ENCODE measurements at places on chromosomes 6 and 20. TPM values are rescaled to one million over a fixed set of nuclear protein-coding genes. Genes with fewer than 3 reads are reported as not detected.

LST1 gene
- not detected for polyA plus RNA-seq

SLC22A3 gene
- polyA plus RNA-seq = 1.8 TPM

PRR18 gene
- not detected for polyA plus RNA-seq

REM1 gene
- not detected for polyA plus RNA-seq

LRP11 gene
- 26.4 TPM for polyA plus RNA-seq

STK35 gene
- 6.5 TPM for polyA plus RNA-seq

MOG gene
- not detected for polyA plus RNA-seq

TMEM170B gene
- 0.08 TPM for polyA plus RNA-seq

FAM162B gene
- polyA plus RNA-seq = not detected

- peaks cover 8% of the 10 kb centered on the region for H3K36me3 ChIP-seq
- DNase-seq = no peak
- H3K27ac ChIP-seq = no peak overlapping the region
- H3K4me3 ChIP-seq = no peak overlapping the region
- H3K4me1 ChIP-seq = no peaks in the 10 kb centered on the region
These were observed 50.0 kb downstream of the TAF4 start for GRCh38 chr20:62015540-62016288.

- no peak overlapping the region for H3K27ac ChIP-seq
- no peaks in the 10 kb centered on the region for H3K36me3 ChIP-seq
- H3K27me3 ChIP-seq = no peaks in the 10 kb centered on the region
- H3K4me3 ChIP-seq = no peak overlapping the region
- no peaks in the 10 kb centered on the region for H3K4me1 ChIP-seq
These were observed 16.6 kb downstream of the DNAAF9 start for GRCh38 chr20:3390759-3391425.

DNA sequence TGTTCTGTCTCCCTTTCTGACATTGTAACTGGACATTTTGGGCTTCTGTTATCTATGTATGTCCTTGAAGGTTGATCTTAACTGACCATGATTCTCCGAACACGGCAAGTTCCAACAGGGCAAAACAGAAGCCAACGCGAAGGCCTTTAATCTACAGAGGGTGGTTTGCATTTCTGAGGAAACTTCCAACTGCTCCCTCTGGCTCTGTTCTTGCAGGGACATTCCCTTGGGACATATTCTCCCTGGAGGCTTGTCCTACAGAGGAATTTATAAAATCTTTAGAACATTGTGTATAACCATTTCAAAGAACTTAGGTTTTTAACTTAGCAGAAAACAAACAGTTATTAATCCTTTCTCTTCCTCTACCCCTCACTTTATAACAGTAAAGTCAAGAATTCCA is 189.0 kb upstream of the CDYL start:
- no peaks in the 10 kb centered on the region for H3K36me3 ChIP-seq
- H3K27ac ChIP-seq = no peak overlapping the region
- no peak for DNase-seq
- H3K4me3 ChIP-seq = no peak overlapping the region
- no peaks in the 10 kb centered on the region for H3K27me3 ChIP-seq

DNA sequence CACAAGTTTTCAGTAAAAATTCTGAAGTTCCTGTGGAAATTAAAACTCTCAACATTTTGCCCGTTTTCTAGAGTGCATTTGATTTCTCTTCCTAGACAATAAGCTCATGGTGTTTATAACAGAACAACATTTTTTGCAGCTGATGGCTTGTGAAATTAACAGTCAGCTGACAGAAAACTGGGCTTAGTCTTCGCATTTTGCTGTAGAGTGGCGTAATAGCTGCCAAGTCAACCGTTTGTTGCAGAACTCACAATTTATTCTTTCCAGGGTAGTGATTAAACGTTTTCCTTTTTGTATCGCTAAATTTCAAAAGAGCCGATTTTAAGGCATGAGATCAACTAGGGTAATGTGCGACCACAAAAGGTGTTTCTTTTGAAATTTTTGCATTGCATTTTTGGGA is 1.4 kb downstream of the SPO11 start:
- H3K4me1 ChIP-seq = peaks cover 13% of the 10 kb centered on the region
- DNase-seq = no peak
- no peak overlapping the region for H3K4me3 ChIP-seq

DNA sequence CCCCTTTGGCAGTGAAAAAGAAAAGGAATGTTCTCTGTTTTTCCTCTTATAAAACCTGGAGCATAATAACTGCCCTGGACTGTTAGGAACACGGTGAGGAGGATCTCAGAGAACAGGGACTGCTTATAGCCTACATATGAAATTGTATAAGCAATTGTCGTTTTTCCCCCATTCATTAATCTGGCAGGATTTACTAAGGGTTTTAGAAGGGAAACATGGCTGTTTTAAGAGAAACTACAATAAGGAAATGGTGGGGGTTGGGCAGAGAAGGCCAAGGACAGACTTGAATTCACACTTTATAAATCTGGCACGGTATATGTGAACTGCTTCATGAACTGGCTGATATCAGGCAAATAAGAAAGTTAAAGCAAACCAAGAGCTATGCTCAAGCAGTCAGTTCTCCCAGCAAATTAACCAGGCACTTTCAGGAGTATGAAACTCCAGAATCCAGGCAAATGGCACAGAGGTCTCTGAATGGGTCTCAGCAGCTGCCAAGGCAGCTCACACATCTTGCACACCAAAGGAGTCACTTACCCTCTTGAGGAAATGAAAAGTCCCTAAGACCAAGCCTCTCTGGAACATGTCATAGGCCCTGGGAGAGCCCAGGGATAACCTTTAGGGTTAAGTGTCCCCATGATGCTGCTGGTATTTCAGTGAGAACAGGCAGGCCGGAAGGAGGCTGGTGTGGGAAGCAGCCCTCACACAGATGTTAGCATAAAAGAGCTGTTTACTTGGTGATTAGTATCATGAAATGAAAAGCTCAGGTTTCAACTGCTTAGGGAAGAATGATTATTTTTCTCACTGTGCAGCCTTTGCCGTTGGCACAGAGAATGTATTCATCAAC is 260.5 kb upstream of the MARCKS start:
- no peak for DNase-seq
- no peak overlapping the region for H3K4me3 ChIP-seq
- H3K36me3 ChIP-seq = no peaks in the 10 kb centered on the region
- H3K27ac ChIP-seq = no peak overlapping the region
- no peaks in the 10 kb centered on the region for H3K27me3 ChIP-seq

DNA sequence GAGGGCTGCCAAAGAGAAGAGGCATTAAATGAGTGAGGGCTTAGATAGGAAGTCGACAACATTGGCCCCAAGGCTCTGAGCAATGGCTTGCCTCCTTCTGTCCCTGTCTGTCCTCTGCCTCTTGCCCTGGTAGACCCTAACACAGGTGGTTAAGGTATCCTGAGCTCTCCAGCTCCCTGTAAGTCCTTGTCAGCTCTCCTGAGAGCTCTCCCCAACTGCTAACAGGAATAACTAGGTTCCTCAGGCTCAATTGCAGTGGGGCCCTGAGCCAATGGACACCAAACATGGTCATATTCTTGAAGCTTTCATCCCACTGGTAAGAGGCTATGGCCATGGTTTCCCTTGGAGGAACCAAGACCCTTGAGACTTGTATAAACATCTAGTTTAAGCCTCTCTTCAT is 5.0 kb upstream of the CPNE1 start:
- peaks cover 22% of the 10 kb centered on the region for H3K36me3 ChIP-seq
- H3K27me3 ChIP-seq = no peaks in the 10 kb centered on the region
- DNase-seq = no peak
- no peak overlapping the region for H3K4me3 ChIP-seq
- H3K4me1 ChIP-seq = peaks cover 2% of the 10 kb centered on the region
- no peak overlapping the region for H3K27ac ChIP-seq

- no peak overlapping the region for H3K4me3 ChIP-seq
- H3K27me3 ChIP-seq = no peaks in the 10 kb centered on the region
- H3K36me3 ChIP-seq = no peaks in the 10 kb centered on the region
- no peak for DNase-seq
- H3K4me1 ChIP-seq = no peaks in the 10 kb centered on the region
These were observed 131.3 kb upstream of the OGFRL1 start for GRCh38 chr6:71157345-71157744.

GRCh38 chr6:100099189-100100074 is 105.4 kb upstream of the MCHR2 start:
- no peaks in the 10 kb centered on the region for H3K4me1 ChIP-seq
- H3K27ac ChIP-seq = no peak overlapping the region
- H3K36me3 ChIP-seq = no peaks in the 10 kb centered on the region
- H3K4me3 ChIP-seq = no peak overlapping the region

- no peak overlapping the region for H3K4me3 ChIP-seq
- no peak for DNase-seq
- no peak overlapping the region for H3K27ac ChIP-seq
- H3K4me1 ChIP-seq = peaks cover 34% of the 10 kb centered on the region
- H3K27me3 ChIP-seq = no peaks in the 10 kb centered on the region
- no peaks in the 10 kb centered on the region for H3K36me3 ChIP-seq
These were observed 62.5 kb upstream of the CDH4 start for GRCh38 chr20:61189534-61189933.

DNA sequence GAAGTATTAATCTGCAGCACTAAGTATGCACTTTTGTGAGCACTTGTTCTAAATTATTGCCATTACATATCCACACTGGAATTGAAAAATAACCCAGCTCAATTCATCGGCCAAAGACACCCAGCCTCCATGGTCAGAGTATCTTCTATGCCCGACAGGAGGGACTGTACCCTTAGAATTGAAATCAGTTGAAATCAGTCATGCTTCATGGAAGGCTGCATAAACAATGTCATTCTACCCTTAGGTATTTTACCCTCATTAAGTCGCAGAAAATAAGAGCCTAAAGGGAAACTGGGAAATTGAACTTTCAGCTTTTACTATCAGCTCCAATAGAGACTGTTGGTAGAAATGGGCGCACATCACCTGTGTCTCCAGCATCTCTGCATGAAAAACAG is 2.9 kb upstream of the RAMACL start:
- DNase-seq = no peak
- no peaks in the 10 kb centered on the region for H3K36me3 ChIP-seq
- H3K27ac ChIP-seq = no peak overlapping the region
- H3K4me1 ChIP-seq = no peaks in the 10 kb centered on the region
- no peak overlapping the region for H3K4me3 ChIP-seq

DNA sequence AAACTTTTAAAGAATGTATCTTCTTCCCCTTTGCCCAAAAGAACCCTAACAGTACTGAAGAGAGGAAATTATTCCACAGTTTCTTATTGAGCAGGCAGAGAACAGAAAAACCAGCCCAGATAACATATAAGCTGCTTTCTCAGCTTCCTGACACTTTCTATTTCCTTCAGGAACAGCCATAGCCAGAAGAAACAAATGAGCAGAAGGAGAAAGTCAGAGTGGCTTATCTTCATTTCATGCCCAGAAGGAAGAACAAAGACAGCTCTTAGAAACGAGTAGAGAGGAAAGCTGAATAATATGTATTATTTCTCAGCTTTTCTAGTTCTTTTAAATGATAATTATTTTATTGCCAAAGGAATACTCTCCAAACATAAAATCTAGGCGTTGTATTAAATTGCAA is 793.7 kb downstream of the GRIK2 start:
- H3K4me1 ChIP-seq = no peaks in the 10 kb centered on the region
- no peaks in the 10 kb centered on the region for H3K36me3 ChIP-seq
- no peak for DNase-seq
- H3K27me3 ChIP-seq = no peaks in the 10 kb centered on the region
- no peak overlapping the region for H3K4me3 ChIP-seq
- H3K27ac ChIP-seq = no peak overlapping the region

DNA sequence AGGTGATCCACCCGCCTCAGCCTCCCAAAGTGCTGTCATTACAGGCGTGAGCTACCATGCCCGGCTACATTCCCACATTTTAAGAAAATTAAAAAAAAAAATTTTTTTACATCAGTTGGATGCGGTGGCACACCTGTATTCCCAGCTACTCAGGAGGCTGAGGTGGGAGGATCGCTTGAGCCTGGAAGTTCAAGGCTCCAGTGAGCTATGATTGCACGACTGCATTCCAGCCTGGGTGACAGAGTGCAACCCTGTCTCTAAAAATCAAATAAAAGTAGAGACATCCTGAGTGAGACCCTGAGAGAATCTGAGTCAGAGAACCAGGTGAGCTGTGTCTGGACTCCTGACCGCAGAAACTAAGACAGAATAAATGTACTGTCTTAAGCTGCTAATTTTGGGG is 38.8 kb downstream of the PIM1 start:
- H3K27me3 ChIP-seq = no peaks in the 10 kb centered on the region
- no peaks in the 10 kb centered on the region for H3K36me3 ChIP-seq
- peaks cover 4% of the 10 kb centered on the region for H3K4me1 ChIP-seq
- no peak overlapping the region for H3K27ac ChIP-seq
- DNase-seq = no peak
- no peak overlapping the region for H3K4me3 ChIP-seq

DNA sequence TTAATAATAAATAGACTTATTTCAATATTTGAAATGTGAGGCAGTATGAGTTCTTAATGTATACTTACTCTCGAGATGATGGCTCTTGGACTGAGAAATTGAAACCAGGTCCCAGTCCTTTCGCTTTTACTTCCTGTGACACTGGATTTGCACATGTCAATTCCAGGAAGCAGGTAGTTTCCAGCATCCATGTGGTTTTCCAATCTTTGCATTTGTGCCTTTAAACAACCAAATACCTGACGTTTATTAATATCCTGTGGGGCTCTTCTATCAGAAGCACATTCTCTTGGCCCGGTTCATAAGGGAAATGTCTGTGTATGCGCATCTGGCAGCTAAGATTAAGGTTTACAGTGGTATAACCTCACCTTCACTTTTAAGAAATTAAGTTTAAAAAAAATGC is 13.1 kb downstream of the UTRN start:
- H3K36me3 ChIP-seq = peaks cover 2% of the 10 kb centered on the region
- H3K27me3 ChIP-seq = no peaks in the 10 kb centered on the region
- DNase-seq = no peak
- peaks cover 16% of the 10 kb centered on the region for H3K4me1 ChIP-seq
- H3K27ac ChIP-seq = no peak overlapping the region

- H3K27me3 ChIP-seq = no peaks in the 10 kb centered on the region
- H3K36me3 ChIP-seq = no peaks in the 10 kb centered on the region
These were observed 350.7 kb downstream of the LAMA2 start for GRCh38 chr6:129233458-129234134.

DNA sequence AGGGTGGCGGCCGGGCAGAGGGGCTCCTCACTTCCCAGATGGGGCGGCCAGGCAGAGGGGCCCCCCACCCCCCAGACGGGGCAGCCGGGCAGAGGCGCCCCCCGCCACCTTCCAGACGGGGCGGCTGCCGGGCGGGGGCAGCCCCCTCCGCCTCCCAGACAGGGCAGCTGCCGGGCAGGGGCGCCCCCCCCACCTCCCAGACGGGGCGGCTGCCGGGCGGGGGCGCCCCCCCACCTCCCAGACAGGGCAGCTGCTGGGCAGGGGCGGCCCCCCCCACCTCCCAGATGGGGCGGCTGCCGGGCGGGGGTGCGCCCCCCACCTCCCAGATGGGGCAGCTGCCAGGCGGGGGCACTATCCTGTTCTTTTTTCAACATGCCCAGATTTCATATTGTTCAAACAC is 78.2 kb upstream of the DST start:
- H3K36me3 ChIP-seq = no peaks in the 10 kb centered on the region
- H3K27me3 ChIP-seq = no peaks in the 10 kb centered on the region
- DNase-seq = no peak
- no peak overlapping the region for H3K4me3 ChIP-seq

DNA sequence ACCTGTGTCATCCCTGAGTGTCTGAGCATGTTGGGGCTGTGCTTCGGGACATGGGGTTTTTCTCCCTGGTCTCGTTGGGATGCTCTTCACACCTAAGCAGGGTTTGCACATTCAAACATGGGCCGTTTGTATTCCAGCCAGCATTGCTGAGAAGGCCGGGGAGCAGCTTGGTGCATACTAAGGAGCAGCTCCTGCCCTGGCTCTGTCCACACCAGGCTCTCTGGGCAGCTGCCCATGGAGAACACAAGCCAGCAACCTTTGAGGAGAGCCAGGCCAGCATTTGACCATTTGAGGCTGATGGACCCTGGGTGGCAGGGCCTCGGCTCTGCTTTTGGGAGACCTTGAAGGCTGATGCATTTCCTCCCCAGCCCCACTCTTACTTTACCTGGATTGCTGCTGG is 92.1 kb downstream of the PHACTR3 start:
- H3K27me3 ChIP-seq = no peaks in the 10 kb centered on the region
- H3K36me3 ChIP-seq = no peaks in the 10 kb centered on the region
- H3K4me1 ChIP-seq = no peaks in the 10 kb centered on the region
